Activated CD4-positive, alpha-beta T cell treated with anti-CD3 and anti-CD28 coated beads, Interleukin-2, amount 10 ng/mL, durations not matched to agents 7 days and 5 days (primary cell): ENCODE measurements at places on chromosomes 11 and 22. TPM values are rescaled to one million over a fixed set of nuclear protein-coding genes. Genes with fewer than 3 reads are reported as not detected.

Gene DNAL4
- total RNA-seq, result 7.9 TPM

Gene CNIH2
- total RNA-seq, result 2.5 TPM

DNA sequence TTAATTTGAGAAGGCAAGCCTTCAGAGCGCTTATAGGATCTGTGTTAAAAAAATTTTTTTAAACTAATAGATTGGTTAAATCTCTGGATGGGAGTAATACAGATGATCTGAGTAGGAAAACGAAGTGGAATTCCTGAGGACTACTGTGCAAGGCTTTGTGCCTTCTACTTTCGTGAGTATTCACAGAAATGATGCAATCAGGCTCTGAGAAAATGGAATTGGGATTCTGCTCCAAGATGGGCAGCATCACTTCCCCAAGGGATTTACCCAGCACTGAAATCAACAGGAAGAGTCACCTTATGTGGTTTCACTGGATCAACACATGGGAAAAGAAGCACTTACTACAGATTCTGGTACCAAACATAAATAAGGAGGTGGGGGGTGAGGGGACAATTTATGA lies 12.5 kb downstream of the KMT5B start:
- DNase-seq, result no peak

Gene CSF2RB
- 0.58 TPM for total RNA-seq

GRCh38 chr11:44258839-44259420 lies 51.0 kb downstream of the ALX4 start:
- no peak for DNase-seq

DNA sequence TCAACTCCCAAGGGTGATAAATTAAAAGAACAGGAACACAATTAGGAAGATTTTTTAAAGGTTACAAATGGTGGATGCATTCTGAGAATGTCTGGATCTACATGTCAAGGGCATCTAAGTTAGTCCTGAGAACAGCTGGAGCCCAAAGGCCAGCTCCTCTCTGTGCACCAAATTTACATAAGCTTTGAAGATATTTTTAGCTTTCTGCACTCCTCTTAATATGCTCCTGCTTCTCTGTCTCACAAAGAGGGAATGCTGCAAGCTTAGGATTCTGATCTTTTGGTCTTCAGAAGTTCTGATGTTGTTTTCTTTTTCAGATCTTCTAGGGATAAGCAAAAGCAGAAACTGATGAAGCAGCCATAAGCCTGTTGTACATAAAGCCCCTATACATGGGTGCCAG lies 309.8 kb upstream of the NCAM1 start:
- no peak for DNase-seq
